Iris pigment epithelial cell (primary cell): ENCODE measurements at places on chromosomes 2 and 18.
A peak's percentile ranks its signal among the peaks of the same experiment; 100 is the strongest.

- DNase-seq = no peak
These were observed 62.4 kb upstream of the TNP1 start for GRCh38 chr2:216922175-216922780.

DNA sequence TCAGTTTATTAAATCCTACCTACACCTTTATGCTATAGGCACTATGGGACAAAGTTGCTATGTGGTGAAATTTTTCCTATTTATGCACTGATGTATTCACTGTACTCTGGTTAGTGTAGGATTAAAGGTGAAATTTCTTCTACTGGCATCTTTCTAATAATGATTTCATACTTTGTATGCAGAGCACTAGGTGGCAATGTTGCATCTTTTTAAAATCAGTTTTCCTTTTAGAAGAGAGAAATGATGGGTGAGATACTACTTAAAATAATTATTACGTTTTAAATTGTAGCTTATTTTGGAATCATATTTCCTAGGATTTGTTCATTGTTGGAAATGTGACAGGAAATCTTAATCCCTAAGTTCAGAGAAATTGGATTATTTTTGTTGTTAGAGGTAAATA is 150.9 kb downstream of the CD8B2 start:
- DNase-seq = peak; percentile 28

DNA sequence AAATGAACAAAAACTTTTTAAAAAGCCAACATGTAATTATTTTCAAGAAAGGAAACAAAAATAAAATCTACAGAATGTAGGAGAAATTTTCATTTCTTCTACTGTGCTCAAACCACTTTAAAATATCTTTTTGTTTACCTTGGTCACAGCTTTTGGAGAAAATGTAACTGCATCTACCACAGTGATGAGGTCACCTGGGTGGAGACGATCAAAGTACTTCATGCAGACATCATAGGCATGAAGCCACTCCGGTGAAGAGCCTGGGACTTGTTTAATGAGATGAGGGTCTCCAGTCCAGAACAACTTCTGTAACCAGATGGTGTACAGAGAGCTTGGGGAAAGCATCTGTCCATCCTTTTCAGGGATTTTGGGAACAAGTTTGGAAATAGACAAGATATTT is 285.8 kb downstream of the NBAS start:
- DNase-seq = no peak

DNA sequence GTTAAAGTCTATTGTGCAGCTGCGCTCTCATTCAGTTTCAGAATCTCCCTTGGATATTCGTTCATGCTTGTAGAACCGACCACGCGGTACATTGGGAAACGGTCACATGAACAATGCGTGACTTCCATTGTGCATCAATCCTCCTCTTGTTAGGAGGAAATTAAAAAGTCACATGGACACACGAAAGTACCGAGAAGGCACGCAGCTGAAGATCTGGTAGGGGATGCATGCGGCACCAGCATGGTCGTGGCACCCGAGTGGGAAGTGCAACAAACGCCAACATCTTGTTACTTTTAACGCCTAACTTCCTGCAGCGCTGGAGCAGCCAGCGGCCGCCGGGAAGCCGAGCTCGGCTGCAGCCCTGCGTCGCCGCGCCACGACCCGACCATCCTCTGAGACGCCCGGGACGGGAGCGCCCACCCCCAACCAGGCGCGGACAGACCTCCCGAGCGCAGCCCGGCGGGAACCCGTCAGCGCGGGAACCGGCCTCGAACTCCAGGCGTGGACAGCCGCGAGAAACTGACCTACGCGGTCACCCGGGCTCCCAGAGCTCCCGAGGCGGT is 412 bp downstream of the OSBPL1A start:
- DNase-seq = peak; percentile 83

DNA sequence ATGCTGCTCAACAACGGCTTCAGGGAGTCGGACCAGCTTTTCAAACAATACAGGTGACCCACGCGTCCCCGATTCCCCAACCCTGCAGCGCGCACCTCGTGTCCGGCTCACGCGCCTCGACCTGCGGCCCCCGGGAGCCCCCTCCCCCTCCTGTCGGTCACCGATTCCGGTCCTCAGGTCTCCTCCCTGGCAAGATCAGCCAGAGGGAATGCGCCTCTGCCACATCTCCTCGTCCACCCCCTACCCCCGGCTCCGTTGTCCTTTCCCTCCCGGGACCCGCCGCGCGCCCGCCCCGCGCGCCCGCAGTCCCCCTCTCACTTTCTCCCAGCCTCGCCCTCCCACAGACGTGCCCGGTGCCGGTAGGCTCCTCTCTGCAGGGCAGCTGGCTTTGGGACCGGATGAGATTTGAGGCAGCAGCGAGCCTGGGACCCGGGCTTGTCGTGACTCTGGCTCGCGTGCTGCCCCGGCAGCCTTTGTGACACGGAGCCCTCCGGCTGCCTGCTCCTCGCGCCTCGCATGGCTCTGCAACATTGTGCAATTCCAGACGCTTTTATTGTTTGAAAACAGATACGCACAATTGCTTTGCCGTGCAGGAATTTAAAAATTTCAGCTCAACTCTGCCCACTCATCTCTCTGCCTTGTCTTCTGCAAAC is 558 bp downstream of the TTC39C start:
- peak; percentile 80 for DNase-seq

GRCh38 chr2:37600735-37601134 is 70.7 kb downstream of the CDC42EP3 start:
- DNase-seq = no peak

- peak; percentile 91 for DNase-seq
These were observed 125.9 kb downstream of the MAP4K4 start for GRCh38 chr2:101823347-101823791.

DNA sequence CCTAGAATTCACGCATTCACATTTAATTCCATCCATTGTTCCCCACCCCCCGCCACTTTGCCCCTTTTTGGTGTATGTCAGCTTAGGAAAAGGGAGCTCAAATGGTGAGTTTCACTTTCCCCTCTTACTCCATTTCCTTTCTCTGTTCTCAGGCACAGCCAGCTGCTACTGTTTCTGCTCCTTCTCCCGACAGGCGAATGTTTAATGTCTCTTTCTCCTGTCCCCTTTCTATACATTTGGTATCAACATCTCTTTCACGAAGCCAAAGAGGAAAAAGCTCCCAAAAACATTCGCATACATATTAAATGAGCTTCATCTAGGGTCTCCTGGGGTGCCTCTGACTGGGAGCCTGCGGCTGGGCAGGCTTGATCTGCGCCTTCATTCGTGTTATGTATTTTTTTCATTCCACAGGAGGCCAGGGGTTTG is 124.2 kb upstream of the SATB2 start:
- DNase-seq = no peak

- peak; percentile 96 for DNase-seq
These were observed 1.8 kb upstream of the TCF4 start for GRCh38 chr18:55589625-55590291.

GRCh38 chr2:50753234-50753633 is 278.7 kb downstream of the NRXN1 start:
- no peak for DNase-seq

GRCh38 chr2:217223222-217223930 is 363.5 kb upstream of the TNP1 start:
- DNase-seq = peak; percentile 97

- DNase-seq = peak; percentile 47
These were observed 21.3 kb upstream of the COL3A1 start for GRCh38 chr2:188952901-188953300.

DNA sequence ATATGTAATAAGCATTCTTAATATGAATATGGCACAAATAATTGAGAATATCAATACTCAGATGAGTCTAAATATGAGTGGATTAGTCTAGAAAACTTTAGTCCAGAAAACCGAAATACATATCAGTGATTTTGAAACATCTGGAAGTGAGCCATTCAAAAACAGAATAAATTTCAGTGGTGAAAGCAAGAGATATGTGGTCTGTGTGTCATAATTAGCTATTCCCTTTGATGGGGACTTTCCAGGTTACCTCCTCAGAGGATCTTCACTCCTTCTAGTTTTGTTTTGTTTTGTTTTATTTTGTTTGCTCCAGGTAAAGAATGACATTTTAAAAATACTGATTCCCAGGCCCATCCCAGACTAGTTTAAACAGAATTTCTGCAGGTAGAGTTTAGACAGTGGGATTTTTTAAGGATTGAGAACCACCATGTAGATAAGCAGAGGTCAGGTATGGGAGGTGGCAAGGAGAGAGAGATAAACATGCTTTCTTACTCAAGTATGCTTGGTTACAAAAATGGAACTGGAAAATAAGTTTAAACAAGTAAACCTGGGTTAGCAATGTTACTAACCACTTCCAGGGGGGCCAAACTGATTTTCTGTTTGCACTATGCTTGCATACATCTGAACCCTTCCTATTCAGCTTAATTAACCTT is 70.7 kb downstream of the NABP1 start:
- peak; percentile 68 for DNase-seq

- DNase-seq = no peak
These were observed 71.6 kb downstream of the PXDN start for GRCh38 chr2:1672738-1673137.

DNA sequence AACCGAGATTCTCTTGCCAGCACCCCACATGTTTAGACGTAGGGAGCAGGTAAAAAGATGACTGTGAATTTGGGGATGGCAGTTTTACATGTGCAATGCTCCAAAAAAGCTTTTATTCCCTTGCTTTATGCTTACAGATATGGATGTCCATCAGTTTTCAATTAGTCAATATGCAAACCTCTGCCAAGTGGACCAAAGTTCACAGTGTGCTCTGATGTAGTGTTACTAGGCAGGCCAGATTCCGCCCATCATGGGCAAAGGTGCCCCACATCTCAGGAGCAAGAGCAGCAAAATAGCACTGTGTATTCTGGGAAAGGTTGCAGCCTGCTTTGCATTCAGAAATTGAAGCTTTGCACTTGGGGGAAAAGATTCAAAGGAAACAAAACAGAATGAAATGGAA is 329.7 kb upstream of the ZEB2 start:
- no peak for DNase-seq

DNA sequence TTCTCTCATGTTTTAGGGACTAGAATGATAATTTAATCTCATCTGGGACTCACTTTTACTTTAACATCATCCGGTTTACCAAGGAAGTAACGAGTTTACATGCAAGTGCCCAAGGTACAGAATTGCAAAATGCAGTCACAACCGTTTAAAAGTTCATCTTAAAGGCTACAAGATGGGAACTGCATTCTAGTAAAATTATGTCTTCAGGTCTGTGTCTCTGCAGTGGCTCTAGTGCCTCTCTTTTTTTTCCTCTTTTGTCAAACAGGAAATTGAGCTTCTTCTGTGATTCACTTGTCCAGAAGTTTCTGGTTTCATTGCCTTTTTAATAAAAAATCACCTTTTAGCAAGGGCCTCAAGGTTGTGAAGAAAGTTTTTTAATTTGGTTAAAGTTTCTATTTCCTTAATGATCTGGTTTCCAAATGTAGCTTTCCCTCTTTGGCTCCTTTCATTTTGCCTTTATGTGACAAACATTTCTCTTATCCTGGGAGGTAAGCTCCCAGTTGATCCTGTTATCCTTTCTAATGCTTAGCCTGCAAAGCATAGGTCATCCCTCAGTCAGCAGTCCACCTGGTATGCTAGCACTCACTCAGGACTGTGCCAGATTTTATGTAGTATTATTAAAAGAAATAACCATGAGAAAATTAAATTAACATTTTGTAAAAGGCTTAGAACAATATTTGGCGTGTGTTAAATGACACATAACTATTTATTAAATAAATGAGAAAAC is 2.4 kb downstream of the GLS start:
- DNase-seq = no peak

GRCh38 chr18:1078301-1078700 is 173.6 kb downstream of the ADCYAP1 start:
- no peak for DNase-seq

DNA sequence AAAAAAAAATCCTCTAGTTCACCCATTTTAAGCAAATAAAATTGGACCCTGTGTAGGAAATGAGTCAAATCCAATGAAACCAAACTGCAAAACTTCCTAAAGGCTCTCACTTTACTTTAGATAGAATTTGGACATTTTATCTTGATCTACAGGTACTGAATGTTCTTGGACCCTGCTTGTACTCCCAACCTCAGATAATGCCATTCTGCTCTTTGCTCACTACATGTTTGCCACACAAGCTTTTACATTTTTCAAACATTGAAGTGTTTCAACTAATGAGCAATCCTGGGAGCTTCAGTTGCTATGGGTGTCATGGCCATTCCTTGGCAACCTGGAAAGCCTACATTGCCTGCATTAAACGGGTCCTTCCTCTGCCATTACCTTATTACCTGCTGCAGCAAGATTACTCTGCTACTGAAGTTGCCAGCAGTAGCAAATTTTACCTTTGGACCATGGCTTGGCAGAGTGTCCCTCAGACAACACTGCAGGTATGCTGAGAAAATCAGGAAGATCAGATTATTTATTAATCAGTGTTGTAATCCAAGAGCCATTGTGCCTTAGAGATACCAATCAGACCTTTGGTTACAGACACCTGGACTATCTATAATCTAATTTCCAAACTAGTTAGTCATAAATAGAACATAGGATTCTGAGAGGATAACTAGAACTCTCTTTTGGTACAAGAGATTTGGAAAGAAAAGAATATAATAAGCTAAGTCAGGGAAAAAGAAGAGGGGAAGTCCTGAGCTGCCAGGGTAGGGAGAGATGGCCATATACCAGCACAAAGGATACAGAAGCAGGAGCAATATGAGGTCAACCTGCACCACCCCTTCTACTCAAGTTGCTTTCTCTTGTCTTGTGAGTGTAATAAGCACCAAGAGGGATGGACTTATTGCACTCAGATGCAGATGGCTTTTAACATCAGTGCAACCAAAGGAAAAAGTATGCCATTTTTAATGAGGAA is 293.3 kb upstream of the TFPI start:
- no peak for DNase-seq

DNA sequence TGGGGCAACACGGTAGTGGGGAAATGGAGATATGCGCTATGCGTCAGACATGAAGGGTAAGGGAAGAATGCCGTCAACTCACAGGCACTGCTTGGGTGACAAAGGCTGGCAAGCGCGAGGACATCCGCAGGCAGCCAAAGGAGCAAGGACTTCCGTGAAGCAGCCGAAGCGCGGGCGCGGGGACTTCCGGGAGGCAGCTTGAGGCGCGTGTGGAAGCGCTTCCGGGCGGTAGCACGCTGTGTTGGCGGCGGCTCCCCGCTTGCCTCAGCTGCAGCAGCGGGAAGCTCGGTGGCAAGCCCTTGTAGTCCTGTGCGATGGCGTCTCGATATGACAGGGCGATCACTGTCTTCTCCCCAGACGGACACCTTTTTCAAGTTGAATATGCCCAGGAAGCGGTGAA is at the start of gene PSMA8:
Gene PSMA8 (plus strand): TSS at position 218 of the 400 bp plus-strand sequence. CDS start 97 bp downstream, at position 315.
- no peak for DNase-seq

GRCh38 chr2:205988274-205988673 is 97.7 kb downstream of the INO80D start:
- DNase-seq = no peak

- DNase-seq = no peak
These were observed 11.7 kb upstream of the KIF1A start for GRCh38 chr2:240831594-240832204.

DNA sequence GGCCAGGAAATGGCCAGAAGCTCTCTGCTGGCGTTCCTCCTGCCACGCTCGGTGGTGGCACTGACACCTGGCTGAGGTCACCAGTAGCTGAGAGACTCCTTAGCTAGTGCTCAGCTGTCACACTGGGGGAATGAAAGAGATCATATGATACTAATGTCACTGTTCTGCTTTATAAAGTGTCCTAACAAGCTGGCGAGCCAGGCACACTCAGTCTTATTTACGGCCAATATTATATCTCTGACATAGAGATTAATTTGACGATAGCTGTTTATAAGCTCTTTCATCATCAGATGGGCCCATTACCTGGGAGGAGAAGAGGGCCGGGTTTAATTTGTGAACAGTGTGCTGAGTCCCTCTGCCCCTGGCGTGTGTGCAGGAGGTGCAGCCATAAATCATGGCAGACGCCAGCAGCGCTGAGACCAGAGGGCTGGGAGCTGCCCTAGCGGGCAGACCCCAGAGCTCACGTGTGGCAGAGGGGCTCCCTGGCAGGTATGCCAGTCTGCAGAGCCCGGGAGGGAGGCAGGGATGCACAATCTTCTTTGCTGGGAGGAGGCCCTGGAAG is 246.5 kb downstream of the HAUS1 start:
- no peak for DNase-seq
